ENCODE measurements at places on chromosomes 13 and 19.

- DNase-seq: no peak
These were observed 6.5 kb downstream of the ZNF671 start for GRCh38 chr19:57720878-57721277.

DNA sequence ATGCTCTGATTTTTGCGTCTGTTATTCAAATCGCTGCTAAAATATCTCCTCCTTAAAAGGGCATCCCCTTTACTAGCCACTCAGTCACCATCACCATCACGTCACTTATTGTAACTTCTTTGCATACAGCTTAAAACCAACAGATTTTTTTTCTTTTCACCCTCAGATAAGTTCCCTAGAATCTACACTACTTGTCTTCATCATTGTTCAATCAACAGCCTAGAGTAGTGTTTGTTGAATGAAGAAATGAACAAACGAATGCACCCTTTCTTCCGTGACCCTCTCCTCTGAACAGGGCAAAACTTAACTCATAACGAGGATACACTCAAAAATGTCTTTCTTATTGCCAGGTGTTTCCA, 1.1 kb upstream of the AKAP11 start:
- no peak for DNase-seq

DNA sequence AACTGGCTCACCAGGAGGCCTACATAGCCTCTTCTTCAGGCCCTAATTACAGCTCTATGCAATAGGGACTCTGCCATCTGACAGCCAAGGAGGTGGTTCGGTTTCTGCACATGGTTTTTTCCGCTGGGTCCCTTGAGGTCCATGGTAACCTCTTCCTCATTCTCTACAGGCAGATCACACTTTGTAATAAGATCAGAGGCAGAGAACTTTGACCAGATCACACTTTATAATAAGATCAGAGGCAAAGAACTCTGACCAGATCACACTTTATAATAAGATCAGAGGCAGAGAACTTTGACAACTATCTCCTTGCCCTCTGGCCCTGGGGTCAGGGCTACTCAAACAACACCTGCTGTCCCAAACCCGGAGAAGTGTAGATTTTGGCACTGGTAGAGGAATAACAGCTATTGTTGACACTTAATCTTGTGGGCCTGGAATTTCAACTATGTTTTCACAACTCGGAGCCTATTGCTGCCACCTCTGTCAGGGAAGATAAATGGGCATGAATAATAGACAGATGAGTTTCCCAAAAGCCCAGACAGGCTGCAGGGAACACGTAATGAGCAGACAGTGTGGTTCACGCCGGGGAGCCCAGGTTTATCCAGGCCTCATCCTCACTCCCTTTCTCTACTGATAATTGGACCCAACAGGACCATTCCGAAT, 246.1 kb downstream of the UQCRFS1 start:
- DNase-seq: no peak

DNA sequence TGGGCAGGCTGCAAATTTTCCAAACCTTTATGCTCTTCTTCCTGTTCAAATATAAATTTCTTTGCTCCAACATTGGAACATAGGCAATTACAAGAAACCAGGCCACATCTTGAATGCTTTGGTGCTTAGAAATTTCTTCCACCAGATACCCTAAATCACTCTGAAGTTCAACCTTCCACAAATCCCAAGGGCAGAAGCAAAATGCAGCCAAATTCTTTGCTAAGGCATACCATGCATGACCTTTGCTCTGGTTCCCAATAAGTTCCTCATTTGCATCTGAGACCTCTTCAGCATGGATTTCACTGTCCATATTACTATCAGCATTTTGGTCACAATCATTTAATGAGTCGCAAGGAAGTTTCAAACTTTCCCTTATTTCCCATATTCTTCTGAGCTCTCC, 130.9 kb downstream of the DIAPH3 start:
- no peak for DNase-seq

DNA sequence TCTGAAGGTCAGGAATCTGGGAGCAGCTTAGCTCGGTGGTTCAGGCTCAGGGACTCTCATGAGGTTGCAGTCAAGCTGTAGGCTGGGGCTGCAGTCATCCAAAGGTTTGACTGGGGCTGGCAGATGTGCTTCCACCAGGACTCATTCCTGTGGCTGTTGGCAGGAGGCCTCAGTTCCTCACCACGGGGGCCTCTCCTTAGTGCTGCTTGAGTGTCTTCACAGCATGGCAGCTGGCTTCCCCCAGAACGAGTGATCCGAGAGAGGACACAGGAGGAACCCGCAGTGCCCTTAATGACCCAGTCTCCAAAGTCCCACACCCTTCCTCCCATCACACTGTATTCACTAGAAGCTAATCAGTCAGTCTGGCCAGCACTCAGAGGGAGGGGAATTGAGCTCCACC, 38.7 kb upstream of the EHD2 start:
- DNase-seq: no peak

DNA sequence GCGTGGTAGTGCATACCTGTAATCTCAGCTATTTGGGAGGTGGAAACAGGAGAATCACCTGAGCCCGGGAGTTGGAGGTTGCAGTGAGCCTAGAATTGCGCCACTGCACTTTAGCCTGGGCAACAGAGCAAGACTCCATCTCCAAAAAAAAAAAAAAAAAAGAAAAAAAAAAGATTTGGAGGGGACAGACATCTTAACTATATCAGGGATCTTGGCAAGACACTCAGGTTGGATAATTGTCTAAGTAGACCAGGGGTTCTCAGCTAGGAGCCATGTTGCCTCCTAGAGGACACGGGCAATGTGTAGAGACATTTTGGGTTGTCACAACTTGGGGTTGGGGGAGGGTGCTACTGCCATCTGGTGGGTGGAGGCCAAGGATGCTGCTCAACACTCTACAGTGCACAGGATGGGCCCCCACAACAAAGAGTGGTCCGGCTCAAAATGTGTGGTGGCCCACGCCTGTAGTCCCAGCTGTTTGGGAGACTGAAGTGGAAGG, 1.9 kb upstream of the ZNF580 start:
- peak; percentile 75 for DNase-seq

- no peak for DNase-seq
These were observed 988.0 kb downstream of the PCDH17 start for GRCh38 chr13:58619396-58620113.

DNA sequence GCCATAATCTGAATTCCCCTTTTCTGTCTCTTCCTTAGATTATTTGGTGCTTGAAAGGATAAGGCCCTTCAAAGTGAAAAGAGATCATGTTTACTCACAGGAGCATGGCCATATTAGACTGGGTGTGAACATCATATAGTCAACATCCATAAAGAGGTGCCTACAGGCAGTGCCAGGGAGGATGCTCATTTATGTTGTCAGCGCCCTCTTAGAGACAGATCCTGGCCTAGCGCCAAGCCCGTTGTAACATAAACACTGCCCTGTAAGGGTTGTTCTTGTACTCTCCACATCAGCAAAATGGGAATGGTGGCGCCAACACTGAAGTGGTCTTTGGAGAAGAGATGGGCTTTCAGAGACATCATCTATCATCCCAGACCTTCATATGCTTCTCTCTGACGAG, 16.1 kb downstream of the PCDH8 start:
- DNase-seq: no peak

DNA sequence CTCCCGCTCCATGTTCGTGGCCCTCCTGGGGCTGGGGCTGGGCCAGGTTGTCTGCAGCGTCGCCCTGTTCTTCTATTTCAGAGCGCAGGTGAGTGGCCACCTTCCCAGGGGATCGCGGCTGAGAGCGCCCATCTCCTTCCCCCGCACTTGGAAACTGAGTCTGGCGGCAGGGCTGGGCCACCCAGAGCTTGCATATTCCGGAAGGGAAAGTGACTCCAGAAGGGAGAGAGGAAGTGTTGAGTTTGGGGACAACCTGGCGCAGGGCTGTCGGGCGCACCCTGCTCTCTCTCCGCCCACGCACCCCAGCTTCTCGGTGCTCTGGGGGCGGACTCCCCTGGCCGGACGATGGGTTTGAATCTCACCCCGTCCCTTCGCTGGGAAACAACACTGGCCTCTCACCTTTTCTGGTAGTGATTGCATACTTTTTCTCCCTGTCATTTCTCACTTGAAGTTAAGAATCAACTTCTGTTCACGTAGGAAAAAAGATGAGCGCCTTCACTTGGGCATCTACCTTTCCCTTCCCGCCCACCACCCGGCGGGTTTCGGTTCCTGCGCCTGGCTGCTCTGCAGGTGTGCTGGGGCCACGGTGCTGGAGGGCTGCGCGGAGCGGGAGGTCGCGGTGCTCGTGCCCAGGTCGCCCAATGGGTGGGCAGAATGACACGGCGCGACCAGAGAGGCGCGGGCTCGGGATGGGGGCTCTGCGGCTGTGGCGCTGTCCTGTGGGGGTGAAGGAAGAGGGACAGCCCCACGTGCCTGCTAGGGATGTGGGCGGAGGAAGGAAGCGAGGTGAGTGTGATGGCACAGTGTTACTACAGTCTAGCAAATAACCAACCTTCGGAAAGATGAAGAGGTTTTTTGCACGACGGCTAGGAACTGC, 721 bp downstream of the TNFSF11 start:
- peak; percentile 11 for DNase-seq

DNA sequence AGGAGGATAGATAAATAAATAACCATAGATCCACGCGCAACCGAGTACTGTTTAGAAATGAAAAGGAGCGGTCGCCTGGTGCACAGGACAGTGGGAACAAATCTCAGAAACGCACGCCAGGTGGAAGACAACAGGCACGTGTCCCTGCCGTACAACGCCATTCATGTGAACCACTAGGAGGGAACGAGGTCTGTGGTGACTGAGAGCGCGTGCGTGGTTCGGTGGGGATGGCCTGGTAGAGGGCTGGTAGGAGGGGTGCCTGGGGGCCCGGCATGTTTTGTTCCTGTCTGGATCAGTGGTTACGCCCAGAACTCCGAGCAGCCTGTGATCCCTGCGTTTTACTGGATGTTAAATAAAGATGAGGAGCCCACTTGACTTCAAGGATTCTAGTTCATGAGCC, 111.9 kb downstream of the KDM4B start:
- DNase-seq: no peak

GRCh38 chr19:10112895-10113591, 1.6 kb downstream of the P2RY11 start:
- peak; percentile 77 for DNase-seq

DNA sequence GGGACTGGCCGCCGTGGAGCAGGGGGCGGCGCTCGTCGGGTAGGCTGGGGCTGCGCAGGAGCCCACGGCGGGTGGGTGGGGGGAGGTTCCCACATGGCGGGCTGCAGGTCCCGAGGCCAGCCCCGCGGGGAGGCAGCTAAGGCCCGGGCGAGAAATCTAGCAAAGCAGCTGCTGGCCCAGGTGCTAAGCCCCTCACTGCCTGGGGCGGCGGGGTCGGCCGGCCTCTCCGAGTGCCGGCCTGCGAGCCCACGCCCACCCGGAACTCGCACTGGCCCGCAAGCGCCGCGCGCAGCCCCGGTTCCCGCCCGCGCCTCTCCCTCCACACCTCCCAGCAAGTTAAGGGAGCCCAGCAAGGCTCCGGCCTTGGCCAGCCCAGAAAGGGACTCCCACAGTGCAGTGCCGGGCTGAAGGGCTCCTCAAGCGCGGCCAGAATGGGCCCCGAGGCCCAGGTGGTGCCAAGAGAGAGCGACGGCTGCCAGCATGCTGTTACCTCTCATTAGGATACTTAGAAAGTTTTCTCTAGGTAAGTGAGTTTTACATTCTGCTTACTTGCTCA, 1463.5 kb upstream of the MIR17HG start:
- DNase-seq: no peak

GRCh38 chr13:43489233-43489632, 297.5 kb downstream of the ENOX1 start:
- DNase-seq: no peak

GRCh38 chr13:105627270-105627669, 908.2 kb downstream of the EFNB2 start:
- no peak for DNase-seq

DNA sequence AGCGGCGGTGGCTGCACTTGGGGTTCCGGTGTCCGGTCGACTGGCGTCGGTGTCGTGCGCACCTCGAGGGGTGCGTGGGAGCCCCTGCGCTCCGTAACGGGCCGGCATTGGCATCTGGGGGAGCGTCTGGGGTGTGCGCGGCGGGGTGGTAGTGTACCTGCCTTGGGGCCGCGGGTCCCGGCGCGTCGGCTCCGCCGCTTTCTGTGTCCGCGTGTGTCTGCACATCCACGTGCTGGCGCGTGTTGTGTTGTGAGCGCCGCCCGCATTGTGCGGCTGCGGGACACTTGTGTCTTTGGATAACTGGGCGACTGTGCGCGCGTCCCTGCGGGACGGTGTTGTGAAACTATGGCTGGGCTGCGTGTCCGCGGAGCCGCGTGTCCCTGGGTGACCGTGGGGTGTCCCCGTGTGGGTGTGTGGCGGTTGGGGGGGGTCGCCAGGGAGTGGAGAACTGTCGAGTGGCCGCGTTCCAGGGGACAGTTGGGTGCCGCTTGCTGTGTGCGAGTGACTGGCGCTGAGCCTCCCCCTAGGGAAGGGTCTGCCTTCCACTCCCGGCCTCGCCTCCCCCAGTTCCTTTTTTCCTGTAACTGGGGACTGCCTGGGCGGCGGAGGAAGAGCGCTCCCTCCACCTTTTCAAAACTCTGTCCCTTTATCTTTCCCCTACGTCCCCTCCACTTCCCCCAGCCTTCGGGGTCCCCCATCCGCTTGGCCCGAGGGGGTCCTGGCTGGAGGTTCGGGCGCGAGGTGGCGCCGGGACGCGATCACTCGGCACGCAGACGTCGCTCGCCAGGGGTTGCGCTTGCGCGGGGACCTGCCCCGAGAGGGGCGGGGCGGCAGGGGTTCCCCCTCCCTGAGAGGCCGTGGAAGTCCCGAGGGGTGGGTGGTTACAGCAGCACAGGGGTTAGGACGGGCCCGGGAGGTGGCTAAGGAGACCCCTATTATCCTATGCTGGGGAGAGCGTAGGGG, 5.7 kb upstream of the NFIC start:
- peak; percentile 78 for DNase-seq

DNA sequence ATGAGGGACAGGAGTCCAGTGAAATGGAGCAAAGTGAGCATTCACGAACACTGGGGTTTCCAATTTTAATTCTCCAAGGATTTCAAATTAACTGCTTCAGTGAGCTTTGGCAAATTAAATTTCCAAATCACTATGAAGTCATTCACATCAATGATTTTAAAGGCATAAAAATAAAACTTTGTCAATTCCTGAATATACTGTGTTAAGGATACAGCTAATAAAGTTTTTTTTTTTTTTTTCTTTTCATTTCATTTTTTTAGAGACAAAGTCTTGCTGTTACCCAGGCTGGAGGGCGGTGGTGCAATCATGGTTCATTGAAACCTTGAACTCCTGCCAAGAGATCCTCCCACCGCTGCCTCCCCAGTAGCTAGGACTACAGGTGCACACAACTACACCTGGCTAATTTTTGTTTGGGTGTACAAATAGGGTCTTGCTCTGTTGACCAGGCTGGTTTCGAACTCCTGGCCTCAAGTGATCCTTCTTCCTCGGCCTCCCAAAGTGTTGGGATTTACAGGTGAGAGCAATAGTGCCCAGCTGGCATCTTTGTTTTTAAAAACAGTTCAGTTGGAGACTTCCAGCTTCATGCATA, 21.9 kb downstream of the RBM26 start:
- no peak for DNase-seq

- no peak for DNase-seq
These were observed 754.0 kb downstream of the DIAPH3 start for GRCh38 chr13:59409634-59410200.

Data from CD4-positive, alpha-beta T cell treated with Interleukin-21 for 1 hour (primary cell).